ENCODE measurements at places on chromosomes 6 and 20.
A peak's percentile ranks its signal among the peaks of the same experiment; 100 is the strongest.

DNA sequence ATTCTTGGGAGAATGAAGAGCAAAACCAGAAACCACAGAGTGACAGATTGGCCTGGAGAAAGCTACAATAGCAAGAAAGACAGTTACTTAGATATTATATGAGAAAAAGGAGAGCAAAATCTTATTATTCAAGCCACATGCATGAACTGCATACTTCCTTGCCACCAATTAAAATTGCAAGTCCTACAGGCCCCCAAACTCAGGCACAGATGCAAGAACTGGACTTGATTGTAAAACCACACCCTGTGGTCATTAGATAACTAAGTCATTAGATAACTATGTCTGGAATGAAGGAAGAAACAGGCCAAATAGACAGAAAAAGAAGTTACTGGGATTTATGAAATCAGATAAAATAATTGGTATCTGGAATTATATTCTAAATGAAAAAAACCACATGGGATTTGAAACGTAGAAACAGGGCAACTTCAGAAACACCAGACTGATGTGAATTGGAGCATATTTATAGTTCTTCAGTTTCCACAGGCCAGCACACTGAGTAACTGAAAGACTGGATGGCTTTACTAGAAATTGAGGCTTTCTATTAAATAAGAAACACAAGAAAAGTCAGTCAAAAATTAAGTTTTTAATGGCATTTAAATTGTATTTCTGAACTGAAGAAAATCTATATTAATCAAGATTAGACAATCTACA is 49.4 kb upstream of the CARMIL1 start:
- DNase-seq: no peak

DNA sequence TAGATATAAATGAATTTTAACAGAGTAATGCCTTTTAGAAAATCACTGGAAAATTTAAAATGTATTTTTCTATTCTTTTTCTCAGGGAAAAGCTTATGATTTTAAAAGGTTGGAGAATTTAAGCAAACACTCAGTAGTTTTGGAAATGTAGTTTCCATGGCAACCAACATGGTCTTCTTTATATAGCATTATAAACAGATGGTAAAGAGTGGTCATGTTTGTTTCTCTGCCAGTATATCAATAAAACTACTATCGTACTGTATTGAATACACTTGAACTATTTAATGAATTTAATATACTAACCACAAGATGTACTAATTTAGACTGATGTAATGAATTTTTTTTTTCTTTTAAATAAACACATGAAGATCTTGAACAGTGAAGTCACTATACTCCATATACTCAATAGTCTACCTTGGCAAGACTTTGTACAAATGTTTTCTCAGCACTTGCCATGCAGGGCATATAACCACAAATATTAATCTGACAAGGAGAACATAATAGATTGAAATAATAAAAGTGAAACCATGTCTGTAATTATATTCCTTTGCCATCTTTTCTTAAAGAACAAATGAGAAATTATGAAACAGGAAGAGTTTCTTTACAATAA is 105.5 kb downstream of the PDSS2 start:
- no peak for DNase-seq

DNA sequence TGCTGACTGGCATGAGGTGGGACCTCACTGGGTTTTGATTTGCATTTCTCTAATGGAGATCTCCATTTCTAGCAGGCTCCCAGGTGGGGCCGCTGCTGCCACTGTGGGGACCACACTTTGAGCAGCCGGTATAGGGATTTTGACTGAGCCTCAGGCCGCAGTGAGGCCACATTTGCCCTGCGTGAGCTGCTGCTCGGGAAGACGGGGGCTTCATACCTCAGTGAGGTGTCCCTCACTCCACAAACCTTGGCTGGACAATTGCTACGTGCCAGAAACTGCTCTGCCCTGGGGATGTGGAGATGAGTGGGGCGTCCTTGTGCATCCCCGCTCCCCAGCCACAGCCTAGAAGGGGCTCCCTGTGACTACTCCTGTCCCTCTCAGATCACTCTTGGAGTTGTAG is 134.3 kb downstream of the ANKRD60 start:
- no peak for DNase-seq

- DNase-seq: peak; percentile 78
Observed at GRCh38 chr6:44072959-44073611, 54.2 kb downstream of the MRPL14 start.

- DNase-seq: no peak
Observed at GRCh38 chr6:87209812-87210211, 54.4 kb downstream of the ZNF292 start.

DNA sequence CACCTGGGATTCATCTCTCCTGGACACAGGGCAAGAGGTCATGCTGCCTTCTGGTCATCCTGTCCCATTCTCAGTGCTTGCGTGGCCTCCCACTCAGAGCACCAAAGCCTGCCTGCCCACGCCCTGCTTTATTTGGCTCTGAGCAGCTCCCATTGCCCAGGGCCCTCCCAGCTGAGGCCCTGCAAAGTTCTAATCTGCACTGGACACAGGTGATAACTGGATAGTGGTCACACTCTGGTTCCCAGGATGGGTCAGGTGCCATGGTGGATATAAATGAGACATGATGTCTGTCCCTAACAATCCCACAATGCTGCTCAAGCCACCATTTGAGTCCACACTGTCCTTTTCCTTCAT is 39.5 kb downstream of the CPXM1 start:
- DNase-seq: no peak

DNA sequence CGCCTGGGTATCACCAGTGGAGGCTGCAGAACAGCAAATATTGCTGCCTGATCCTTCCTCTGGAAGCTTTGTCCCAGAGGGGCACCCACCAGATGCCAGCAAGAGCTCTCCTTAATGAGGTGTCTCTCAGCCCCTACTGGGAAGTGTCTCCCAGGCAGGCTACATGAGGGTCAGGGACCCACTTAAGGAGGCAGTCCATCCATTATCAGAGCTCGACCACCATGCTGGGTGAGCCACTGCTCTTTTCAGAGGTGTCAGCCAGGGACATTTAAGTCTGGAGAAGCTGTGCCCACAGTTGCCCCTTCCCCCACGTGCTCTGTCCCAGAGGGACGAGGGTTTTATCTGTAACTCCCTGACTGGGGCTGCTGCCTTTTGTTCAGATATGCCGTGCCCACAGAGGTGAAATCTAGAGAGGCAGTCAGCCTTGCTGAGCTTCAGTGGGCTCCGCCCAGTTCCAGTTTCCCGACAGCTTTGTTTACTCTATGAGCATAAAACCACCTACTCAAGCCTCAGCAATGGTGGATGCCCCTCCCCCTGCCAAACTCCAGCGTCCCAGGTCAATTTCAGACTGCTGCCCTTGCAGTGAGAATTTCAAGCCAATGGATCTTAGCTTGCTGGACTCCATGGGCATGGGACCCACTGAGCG is 25.9 kb upstream of the AIG1 start:
- no peak for DNase-seq

- DNase-seq: peak; percentile 5
Observed at GRCh38 chr6:128370072-128370471, 150.3 kb downstream of the PTPRK start.

All from activated CD4-positive, alpha-beta T cell treated with anti-CD3 and anti-CD28 coated beads, Interleukin-2, amount 50 U/mL, for 16 hours (primary cell).